ENCODE measurements at places on chromosomes 5 and 9. TPM values are rescaled to one million over a fixed set of nuclear protein-coding genes. Genes with fewer than 3 reads are reported as not detected.

The PTGR1 gene
- total RNA-seq: 1.2 TPM

The SLC34A3 gene
- not detected for total RNA-seq

The OR13C9 gene
- not detected for total RNA-seq

The KCNN2 gene
- total RNA-seq: not detected
